ENCODE measurements at places on chromosomes 5 and 9. TPM values are rescaled to one million over a fixed set of nuclear protein-coding genes. Genes with fewer than 3 reads are reported as not detected.

The ZDHHC11B gene
- not detected for total RNA-seq

The AHRR gene
- 33.7 TPM for total RNA-seq

The IRGM gene
- not detected for total RNA-seq

The EMB gene
- total RNA-seq: 0.22 TPM

The ANKRD31 gene
- not detected for total RNA-seq

The LECT2 gene
- total RNA-seq: not detected

The ALDH1A1 gene
- not detected for total RNA-seq

The AKNA gene
- total RNA-seq: 8.1 TPM

The ADAMTS6 gene
- total RNA-seq: 62.5 TPM

The PDZD2 gene
- total RNA-seq: not detected

The PCDHB5 gene
- 1.3 TPM for total RNA-seq

The TNFSF8 gene
- not detected for total RNA-seq

The C9orf40 gene
- 6.1 TPM for total RNA-seq

The COL27A1 gene
- total RNA-seq: 3.9 TPM

The NHP2 gene
- 203 TPM for total RNA-seq

The GALNT12 gene
- total RNA-seq: 7.8 TPM

The MCCC2 gene
- 23.9 TPM for total RNA-seq

The UGT3A1 gene
- not detected for total RNA-seq

The AJM1 gene
- total RNA-seq: 1.4 TPM

The SCGB3A2 gene
- not detected for total RNA-seq

The TMEM252 gene
- not detected for total RNA-seq

The PCDHA8 gene
- not detected for total RNA-seq

The MLANA gene
- not detected for total RNA-seq

The ZNF618 gene
- total RNA-seq: 2.3 TPM

The C5orf58 gene
- not detected for total RNA-seq

The IFNA2 gene
- total RNA-seq: not detected

The TRIM14 gene
- 6.4 TPM for total RNA-seq

The ARID3C gene
- 0.11 TPM for total RNA-seq

The SPATA31C1 gene
- total RNA-seq: not detected

The BARHL1 gene
- not detected for total RNA-seq

The NR2F1-AS1 gene
- 13.4 TPM for total RNA-seq

The CARD9 gene
- total RNA-seq: not detected

The HNRNPH1 gene
- 271 TPM for total RNA-seq

The IL7R gene
- 12.6 TPM for total RNA-seq
